CD8-positive, alpha-beta T cell (primary cell): ENCODE measurements at places on chromosomes 1 and 21.

- no peak for DNase-seq
These were observed 20.9 kb upstream of the SIPA1L2 start for GRCh38 chr1:232650845-232651244.

DNA sequence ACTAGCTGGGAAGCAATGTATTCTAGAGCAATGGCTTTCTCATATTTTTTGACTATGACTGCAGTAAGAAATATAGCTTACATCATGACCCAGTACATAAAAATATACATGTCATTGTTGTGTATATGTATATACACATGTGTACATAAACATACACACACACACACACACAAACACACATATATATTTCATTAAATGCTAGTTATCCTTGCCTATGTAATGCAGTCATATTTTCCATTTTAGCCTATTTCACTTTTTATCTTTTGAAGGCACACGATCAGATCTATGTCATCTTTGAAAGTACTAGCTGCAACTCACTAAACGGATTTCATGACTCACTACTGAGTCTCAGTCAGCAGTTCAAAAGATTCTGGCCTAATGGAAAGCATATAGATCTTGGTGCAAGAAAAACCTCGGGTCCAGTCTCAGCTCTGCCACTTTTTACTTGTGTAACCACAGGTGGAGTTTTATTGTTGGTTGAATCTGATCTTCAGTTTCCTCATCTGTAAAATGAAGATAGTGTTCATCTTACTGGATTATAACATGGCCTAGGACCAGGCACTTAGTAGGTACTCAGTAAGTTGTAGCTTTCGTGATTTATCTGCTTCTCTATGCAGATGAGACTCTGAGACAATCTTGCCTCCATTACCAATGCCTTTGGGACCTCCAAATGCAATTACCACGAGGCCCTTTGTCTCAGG lies 325.6 kb downstream of the RRAGC start:
- no peak for DNase-seq

DNA sequence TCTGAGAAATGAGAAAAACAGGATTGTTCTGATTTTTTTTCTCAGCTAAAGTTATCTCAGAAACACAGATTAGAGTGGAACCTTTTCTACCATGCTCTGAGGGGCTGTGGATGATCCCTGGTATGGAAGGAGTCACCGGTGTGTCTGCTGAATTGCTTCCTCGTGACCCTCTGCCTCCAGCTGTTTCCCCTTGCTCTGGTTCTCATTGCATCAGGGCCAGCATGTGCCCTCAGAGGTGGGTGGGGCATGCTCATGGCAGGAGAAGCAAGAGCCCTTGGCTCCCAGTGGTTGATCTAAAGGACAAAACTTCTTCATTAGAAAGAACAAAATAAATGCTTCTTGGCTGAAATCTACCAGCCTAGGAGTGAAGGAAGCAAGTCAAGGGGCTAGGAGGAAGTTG lies 183.2 kb upstream of the HMCN1 start:
- DNase-seq = no peak

DNA sequence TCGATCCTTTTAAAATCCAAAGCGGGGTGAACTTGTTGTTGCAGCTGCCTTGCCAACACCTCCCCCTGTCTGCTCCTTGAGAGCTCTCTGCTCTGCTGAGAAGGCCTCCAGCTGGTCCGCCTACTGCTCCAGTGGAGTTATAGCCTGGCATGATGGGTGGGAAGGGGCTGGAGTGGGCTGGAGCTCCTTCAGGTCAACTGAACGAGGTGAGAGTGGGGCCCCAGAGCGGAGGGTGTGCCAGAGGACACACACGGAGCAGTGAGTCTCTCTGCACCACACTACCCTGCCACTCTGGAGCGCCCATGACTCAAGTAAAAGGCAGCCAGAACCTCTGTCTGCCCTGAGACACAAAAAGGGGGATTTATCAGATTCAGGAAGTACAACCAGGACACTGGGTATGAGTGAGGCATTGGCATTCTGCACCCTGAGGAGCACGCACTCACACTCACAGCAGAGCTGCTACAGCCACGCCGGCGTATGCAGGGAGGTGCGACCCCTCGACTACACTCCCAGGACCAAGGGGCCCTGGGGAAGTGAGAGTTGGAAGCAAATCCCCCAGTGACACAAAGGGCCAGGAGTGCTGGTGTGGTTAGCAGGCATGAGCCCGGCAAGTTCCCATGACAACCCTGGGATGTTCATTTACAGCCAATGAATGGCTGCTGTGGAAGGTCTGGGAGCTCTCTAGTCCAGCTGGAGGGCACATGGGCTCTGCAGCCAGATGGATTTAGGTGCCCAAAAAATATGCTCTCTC lies 28.0 kb upstream of the EVA1B start:
- DNase-seq = no peak

DNA sequence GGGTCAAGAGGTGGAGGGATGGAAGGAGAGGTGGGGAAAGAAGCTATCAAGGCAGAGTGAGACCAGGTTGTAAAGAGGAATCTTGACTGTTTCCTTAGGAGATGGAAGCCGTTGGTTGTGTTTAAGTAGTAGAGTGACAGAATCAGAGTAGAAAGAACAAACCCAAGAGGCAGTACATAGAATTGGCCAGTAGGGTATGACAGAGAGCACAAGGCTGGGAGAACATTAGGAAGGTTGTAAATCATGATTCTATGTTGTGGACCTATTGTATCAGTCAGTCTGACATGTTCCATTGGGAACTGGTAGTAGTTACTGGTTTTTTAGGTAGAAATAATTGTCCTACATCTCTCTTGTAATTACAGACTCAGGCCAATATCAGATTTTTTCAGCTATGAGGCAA lies 486.9 kb upstream of the USP24 start:
- no peak for DNase-seq

- DNase-seq = peak; percentile 30
These were observed 31.3 kb downstream of the NCMAP start for GRCh38 chr1:24586970-24587820.

- no peak for DNase-seq
These were observed 7.2 kb downstream of the PRDM2 start for GRCh38 chr1:13707164-13707563.

GRCh38 chr1:155250633-155251449 lies 4.4 kb downstream of the ENTREP3 start:
- DNase-seq = peak; percentile 95

DNA sequence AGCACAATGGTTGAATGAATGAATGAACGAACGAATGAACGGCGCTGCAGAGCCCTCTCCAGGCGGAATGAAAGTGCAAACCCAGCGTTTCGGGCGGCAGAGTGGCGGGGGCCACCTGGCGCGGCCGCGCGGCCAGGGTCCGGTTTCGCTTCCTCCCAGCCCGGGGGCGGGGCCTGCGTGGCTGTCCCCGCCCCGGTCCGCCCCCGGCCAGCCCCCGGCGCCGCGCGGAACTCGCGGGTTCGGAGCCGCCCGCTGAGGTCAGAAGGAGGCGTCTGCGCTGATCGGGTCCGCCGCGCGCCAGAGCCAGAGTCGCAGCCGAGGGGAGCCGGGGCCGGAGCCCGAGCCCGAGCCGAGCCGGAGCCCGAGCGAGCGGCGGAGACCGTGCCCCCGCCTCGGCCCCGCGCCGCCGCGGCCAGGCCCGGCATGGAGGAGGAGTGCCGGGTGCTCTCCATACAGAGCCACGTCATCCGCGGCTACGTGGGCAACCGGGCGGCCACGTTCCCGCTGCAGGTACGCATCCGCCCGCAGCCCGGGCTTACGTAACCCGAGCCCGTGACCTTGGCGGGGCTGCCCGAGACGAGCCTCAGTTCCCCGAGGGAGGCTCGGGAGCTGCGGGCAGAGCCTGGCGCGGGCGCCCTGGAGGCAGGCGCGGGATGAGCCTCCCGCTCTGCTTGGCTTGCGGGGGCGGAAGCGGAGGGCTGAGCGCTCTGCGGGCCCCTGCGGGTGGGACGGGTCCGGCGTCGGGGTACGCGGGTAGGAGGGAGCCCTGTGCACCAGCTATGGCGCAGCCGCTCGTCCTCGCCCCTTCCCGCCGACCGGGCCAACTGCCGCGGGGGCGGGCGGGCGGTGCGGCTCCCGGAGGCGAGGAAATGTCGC lies at the start of gene PDXK:
TSS of gene PDXK (plus strand) at position 258 of the 876 bp plus-strand sequence. CDS start at position 424, 166 bp downstream.
- DNase-seq = peak; percentile 78

- DNase-seq = no peak
These were observed 35.6 kb downstream of the MRPL39 start for GRCh38 chr21:25571726-25572121.

DNA sequence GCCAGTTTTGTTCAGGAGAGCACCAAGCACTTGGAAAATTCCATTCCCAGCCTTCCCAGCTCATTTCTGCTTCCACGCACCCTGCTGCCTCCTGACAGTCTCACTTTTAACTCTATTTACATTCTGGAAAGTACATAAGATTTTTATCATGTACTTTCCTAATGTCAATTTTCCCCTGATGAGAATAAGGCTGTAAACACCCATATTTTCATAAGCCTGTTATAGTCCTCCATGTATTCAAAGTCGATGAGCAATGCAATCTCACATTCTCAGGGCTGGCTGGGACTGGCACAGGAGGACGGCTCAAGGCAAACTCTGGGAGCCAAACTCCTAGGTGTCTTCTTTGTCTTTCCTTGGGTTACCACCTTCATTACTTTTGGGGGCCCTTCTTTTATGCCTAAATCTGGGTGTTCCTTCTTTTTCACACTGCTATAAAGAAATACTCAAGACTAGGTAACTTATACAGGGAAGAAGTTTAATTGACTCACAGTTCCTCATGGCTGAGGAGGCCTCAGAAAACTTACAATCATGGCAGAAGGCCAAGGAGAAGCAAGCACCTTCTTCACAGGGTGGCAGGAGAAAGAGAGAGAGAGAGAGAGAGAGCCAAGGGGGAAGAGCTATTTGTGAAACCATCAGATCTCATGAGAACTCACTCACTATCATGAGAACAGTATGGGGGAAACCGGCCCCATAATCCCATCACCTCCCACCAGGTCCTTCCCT lies 94.6 kb downstream of the IGSF21 start:
- no peak for DNase-seq

GRCh38 chr1:56525489-56526041 lies 53.8 kb downstream of the PLPP3 start:
- no peak for DNase-seq

DNA sequence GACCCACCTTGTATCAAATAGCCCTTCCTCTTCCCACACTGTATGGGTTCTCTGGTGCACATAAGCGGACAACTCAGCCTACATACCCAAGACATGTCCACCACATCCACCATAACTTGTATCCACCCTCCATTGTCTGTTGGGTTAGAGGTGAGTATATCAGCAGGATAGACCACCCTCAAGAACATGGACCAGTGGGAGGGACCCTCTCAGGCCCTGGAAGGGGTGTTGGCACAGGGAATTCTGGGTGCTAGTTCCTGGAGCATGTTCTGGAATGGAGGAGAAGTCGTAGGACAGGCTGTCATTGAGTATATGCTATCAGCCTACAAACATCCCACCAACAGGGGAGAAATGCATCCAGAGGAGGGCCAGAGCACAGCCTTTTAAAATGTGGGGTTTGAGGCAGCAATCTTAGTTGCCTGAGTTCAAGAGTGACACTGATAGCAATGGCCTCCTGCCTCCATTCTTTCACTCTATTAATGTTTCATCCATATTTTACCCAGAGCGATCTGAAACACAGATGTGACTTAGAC lies 7.5 kb downstream of the CD55 start:
- DNase-seq = no peak

DNA sequence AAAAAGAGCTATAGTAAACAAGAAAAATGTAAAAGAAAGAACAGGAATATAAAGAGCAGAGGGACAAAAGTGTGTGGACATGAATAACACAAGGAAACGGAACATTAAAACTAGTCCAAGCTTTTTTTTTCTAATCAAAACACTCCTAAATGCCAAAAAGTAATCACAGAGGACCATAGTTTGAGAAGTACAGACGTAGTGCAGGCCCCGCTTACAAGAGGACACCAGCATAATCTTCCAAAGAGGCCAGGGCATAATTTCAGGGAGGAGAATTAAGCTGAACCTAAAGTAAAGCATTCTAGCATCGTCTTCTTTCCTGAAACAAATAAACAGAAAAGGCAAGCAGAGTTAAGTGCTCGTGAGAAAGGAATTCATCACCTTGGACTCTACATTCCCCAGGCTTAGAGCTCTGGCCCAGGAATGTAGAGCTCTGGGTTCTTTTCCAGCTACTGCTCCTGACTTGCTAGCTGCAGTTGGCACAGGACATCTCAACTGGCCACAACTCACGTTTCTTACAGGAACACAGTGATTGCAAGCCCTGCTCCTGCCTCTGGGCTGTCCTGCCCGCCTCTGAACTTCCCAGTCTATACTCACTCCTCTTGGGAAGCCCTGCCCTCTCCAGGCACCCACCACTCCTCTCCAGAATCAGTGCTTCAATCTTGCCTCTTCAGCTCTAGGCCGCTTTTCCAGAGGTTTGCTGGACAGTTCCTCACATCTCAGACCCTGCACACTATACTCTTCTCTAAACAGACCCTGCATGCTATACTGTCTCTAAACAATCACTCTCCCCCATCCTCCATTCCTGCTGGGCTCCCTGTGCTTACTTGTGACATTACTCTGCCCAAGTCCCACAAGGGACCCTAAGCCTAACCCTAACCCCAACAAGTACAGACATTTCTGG lies 9.8 kb downstream of the RGS8 start:
- DNase-seq = no peak

DNA sequence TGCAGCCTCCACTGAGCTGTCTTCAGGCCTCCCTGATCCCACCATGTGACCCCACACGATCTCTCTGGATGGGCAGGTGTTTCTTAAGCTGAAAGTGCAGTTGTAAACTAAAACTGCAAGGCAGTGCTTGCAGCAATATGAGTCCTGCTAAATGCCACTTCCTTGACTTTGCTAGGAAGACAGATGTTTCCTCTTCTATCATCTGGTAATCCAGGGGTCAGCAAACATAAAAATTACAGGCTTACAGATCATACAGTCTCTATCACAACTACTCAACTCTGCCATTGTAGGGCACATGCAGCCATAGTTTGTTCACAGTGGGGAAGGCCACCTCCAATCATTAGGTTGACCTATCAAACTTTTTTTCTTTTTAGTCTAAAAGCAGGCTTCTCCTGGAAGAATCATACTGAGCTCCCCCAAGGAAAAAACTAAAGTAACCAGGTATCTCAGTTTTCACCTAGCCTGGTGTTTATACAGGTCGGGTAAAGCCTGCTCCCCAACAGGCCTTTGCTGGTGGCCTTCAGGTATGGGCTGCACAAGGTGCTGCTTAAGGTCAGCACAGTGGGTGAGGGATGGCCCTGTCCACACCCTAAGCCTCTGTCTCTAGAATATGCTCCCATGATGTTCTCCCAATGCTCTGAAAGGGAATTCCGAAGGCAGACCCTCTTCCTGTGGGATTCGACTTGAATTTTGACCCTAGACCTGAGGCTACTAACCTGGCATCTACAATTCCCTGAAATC lies 10.8 kb downstream of the ABCA4 start:
- DNase-seq = no peak

GRCh38 chr1:180997843-180998504 lies 24.7 kb downstream of the STX6 start:
- DNase-seq = no peak
